ENCODE measurements at places on chromosomes 13 and 19.
A peak's percentile ranks its signal among the peaks of the same experiment; 100 is the strongest.

DNA sequence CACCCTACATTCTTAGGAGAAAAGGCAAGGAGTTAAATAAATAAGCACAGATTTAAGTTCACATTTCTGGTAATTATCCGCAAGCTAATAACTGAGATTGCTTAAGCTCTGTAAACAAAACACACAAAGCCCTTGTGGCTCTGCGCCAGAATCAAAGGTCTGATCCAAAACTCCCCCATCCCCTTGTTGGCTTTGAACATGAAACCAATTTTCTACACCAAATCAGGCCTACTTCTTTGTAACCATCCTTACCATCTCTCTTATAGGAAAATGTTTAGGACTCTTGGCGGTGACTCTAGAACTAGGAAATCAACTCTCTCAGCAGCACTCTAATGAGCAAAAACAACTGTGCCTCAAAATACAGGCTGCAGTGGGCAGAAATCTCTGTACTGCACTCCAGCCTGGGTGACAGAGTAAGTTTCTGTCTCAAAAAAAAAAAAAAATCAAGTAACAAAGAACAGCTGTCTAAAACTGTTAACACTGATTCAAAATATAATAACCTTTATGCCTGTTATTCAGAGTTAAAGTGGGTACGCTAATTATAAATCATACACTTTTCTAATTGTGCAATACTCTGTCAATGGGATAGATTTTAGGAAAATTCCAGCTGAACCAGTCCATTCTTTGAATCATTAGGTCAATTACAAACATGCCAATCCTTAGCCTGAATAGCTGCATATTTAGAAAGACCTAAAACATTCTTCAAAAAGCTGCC, 25.8 kb downstream of the ABCC4 start:
- no peak for DNase-seq

- DNase-seq, result no peak
These were observed 13.0 kb upstream of the CYSLTR2 start for GRCh38 chr13:48640767-48641166.

DNA sequence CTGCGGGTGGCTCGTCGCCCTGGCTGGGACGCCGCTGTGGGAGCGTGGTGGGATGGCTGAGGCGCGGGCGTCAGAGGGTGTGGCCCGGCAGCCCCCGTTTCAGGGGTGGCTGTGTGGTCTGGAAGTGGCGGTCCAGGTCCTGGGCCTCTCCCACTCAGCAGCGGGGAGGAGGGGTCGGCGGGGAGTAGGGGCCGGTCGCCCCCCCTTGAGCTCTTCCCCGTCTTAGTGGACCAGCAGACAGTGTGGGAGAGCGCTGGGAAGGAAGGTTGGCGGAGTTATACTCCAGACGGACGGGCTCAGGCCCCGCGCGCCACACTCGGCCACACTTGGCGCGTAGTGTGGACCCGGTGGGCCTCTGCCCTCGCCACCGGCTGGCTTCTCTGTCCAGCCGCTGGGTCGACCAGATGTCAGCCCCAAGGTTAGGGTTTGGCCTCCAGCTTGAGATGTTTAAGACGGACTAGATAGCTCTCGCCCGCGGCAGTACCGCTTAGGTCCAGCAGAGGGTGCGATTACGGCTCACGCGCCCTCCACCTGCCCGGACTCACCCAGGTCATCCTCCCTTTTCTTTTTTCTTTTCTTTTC, 21.7 kb upstream of the ZNF429 start:
- DNase-seq, result no peak

GRCh38 chr19:23949611-23950010, 34.9 kb downstream of the ZNF726 start:
- no peak for DNase-seq

DNA sequence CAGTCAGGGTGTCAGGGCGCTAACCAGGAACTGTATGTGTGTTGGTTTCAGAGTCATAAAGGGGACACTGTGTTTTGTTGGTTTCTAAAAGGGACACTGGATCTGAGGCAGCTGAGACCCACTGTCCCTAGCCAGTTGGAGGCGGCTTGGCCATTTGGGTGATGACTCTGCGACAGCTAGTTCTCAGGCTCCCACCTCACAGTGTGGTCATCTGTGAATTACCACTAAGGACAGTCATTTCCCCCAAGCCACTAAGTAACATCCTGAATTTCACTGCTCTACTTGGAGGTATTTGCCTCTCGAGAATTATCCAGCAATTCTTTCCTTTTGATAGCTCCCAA, 51.5 kb downstream of the EPS15L1 start:
- no peak for DNase-seq

DNA sequence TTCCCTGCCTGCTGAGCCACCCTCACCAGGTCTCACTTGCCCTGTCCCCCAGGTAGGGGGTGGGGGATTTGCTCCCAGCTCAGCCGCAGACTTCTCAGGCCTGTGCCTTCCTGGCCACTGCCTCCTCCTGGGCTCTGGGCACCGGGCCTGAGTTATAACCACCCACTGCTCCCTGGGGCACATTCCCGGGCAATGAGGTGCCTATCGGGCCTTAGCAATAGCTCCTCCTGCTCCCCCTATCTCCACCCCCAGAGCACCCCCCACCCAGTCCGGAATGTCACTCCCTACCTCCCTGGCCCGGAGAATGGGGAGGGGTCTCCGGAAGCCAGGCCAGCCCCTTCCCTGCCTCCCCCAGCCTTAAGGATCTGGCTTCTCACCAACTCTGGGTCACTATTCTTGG, at the start of gene KLK5:
Gene KLK5, minus strand, starts transcription at position 129 of the 400 bp plus-strand sequence. CDS start 381 bp downstream, outside the sequence.
- no peak for DNase-seq

GRCh38 chr19:37594982-37595382, 306 bp downstream of the ZNF540 start:
- DNase-seq, result peak; percentile 37
